ENCODE measurements at places on chromosomes 12 and 14.

- DNase-seq, result no peak
Observed at GRCh38 chr12:1517007-1517406, 77.4 kb downstream of the FBXL14 start.

GRCh38 chr12:71756054-71756690 is 1.5 kb downstream of the RAB21 start:
- DNase-seq, result no peak

DNA sequence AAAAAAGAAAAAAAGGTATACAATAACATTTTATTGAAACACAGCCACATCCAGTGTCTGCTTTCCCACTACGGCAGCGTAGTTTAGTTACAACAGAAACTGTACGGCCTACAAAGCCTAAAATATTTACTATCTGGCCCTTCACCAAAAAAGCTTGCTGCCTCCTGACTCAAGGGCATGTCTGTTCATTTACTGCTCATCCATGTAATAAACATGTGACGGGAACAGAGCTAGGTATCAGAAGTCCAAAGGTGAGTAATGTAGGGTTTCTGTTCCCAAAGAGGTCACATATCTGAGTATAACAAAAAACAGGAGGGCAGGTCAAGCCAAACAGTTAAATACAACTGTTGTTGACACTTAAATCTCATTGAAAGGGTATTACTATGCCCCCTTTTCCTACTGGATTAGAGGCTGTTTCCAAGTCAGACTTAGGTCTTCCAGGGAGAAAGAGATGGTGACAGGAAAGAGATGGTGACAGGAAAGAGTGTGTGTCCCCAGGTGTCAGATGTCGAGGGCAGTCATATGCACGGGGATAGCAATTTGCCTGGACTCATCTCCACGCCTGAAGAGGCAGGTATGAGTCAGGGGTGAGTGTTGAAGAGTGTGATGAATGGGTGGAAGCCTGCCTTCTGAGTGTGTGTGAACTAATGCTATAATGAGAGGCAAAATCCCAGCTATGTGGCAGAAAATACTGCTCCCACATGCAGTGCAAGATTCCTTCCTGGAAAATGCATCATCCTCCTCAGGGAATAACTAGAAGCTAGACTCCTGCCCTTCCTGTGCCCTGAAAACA is 77.7 kb downstream of the MAP3K9 start:
- DNase-seq, result no peak

GRCh38 chr14:42617005-42617404 is 1010.3 kb downstream of the LRFN5 start:
- no peak for DNase-seq

DNA sequence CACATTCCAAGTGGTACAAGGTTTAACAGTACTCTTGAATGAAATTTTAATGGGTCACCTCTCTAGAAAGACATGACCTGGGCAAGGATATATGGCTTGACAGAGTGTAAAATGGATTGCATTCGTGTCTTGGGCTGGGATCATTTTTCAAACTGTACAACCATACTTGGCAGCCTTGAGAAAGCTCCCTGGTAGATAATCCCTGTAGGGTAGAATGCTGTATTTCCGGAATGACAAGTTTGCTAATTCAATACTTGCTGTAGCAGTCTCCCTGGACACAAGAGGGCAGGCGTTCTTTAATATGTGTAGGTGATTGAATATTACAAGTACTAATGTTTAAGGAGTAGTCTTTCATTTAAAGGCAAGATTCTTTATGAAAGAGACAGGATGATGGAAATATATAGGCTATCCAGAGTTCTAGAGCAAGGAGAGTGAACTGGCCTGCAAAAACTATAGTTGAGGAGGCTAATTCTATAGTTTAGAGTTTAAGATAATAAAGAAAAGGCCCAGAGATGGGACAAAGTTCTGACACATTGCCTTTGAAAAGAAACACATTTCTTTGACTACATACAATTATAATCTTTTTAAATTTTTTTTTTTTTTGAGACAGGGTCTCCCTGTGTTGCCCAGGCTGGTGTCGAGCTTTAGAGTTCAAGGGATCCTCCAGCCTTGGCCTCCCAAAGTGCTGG is 53.4 kb downstream of the PLBD1 start:
- peak; percentile 74 for DNase-seq
